ENCODE measurements at places on chromosomes 5 and 9.

DNA sequence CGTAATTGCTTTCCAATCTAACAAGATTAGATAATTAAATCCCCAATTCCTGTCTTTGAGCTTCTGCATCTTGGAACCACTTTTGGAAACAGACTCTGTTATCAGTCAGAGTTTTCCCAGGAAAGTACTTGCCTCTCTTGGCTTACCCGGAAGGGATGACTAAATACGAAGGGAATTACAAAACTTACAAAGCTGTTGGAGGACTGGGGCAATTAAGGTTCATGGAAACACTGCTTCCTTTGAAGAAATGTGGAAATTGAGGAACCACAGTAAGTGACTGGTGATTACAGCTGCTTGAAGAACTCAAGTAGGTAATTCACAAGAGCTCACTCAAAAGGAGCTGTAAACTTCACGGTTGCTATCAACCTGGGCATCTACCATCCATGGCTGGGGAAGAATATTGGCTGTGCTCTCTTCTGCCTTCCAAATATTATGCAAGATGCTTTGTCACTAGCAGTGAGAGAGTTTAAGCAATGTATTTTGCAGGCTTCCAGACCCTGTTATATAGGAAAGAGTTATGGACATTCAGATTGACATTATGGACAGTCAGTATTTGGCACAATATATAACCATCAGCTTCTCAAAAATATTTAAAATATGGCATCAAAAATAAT, 104.6 kb upstream of the MAN2A1 start:
- no peak for DNase-seq

GRCh38 chr5:86757824-86758223, 140.1 kb downstream of the COX7C start:
- no peak for DNase-seq

- DNase-seq: no peak
Observed at GRCh38 chr9:120856700-120857099, 14.0 kb upstream of the PSMD5 start.

DNA sequence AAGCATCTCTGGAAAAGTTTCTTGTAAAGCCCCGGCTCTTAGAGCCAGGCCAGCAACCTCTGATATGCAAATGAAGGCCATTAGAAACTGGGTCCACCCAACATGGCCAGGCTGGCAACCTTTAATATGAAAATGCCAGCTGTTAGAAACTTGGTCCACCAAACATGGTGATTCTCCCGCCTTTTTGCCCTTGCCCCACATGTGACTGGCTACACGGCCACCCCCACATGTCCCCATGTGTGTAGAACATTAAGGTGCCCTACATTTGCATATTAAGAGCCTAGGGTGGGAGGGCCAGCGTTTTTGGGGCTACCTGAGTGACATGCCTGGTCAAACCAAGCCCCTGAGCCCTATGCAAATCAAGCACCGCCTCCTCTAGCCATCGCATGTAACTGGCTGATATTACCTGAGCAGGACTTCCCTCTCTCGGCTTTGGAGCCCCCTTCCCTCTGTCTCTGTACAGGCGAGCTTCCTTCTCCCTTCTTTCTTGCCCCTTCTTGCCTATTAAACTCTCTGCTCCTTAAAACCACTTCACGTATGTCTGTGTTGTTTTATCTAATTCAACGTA, 39.0 kb downstream of the S100Z start:
- DNase-seq: no peak

GRCh38 chr9:36504156-36504555, 68.5 kb upstream of the MELK start:
- DNase-seq: no peak

- DNase-seq: no peak
Observed at GRCh38 chr5:6496207-6496584, 47.5 kb downstream of the UBE2QL1 start.

- no peak for DNase-seq
Observed at GRCh38 chr5:141135718-141136266, 786 bp downstream of the PCDHB5 start.

- no peak for DNase-seq
Observed at GRCh38 chr5:145991044-145991575, 54.7 kb downstream of the SH3RF2 start.

- DNase-seq: no peak
Observed at GRCh38 chr5:169765176-169765996, 128.3 kb downstream of the DOCK2 start.

GRCh38 chr5:115795700-115796099, 20.8 kb downstream of the CDO1 start:
- no peak for DNase-seq

GRCh38 chr9:99011161-99011709, 67.5 kb downstream of the COL15A1 start:
- DNase-seq: no peak

DNA sequence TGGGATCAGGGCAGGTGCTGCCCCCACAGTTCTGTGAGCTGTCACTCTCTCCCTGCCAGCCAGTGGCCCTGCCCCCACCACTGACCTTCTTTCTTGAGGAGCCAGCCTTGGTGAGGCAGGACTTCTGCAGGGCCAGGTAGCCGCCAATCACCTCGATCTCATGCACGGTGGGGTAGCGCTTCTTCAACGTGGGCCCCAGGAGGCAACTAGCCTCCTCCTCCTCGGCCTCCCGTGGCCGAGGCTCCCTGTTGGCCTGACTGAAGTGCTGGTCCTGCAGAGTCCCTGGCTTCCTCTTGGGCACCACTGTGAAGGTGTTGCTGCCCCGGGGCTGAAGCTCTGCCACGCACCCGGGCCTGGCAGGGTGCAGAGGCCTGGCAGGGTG, 1.6 kb downstream of the TPRN start:
- DNase-seq: no peak

- peak; percentile 81 for DNase-seq
Observed at GRCh38 chr9:124259158-124259808, 1.5 kb downstream of the NEK6 start.

DNA sequence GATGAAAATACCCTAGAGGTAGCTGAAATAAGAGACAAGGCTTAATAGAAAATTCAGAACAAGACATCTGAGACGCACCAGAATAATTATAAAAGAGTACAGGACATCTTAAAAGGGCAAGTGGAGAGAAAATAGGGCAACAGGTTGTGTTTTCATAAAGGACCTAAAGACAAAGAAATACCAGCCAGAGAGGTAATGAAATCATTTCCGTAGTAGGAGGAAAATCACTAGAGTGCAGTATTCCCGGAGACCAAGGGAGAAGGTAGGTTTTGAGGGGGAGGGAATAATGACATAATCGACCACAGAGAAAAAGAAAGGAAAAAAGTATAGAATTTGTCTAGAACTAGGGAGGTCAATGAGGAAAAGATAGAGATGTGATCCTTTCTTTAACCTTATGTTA, 26.2 kb upstream of the CTNNAL1 start:
- DNase-seq: no peak

GRCh38 chr5:180140079-180140554, 68.6 kb upstream of the RNF130 start:
- DNase-seq: no peak

- DNase-seq: no peak
Observed at GRCh38 chr9:13873203-13873602, 440.7 kb downstream of the NFIB start.

DNA sequence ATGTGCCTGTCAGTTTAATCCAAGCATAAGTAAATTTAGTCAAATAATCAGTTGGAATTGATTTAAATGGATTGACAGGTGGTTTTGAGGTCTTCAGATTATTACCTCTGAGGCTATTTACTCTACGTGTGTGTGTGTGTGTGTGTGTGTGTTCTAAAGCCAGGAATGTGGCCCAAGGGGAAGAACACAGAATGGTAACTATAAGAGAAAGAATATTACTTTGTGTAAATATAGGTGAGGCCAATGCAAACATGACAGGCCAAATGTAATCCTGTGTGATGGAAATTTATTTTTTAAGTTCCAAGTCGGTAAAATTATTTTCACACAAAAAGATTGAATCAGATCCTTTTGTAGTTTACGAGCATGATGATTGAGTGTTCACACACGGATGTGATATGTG, 390.0 kb downstream of the PLK2 start:
- no peak for DNase-seq

GRCh38 chr5:83645936-83646335, 74.7 kb downstream of the HAPLN1 start:
- no peak for DNase-seq

Measured in upper lobe of left lung (tissue), 6 donors.